ENCODE measurements at places on chromosomes 7 and 10.

DNA sequence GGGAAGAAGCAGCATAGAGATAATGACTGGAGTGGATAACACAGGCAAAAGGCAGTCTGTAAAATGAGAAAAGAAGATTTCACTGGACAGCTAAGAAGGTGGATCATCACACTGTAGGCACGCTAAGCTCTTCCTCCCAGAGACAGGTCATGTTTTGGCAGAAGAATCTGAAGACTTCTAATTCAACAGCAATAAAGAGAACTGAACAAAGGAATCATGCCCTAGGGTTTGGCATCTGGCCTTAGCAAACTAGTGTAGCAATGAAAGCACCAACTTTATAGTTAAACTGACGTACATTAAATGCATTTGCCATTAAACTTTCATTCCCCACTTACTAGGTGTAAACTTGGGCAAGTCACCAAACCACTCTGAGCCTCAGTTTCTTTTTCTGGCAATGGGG is 84.4 kb upstream of the SEM1 start:
- no peak for DNase-seq

GRCh38 chr10:50613150-50613549 is 10.6 kb downstream of the SGMS1 start:
- DNase-seq: no peak

DNA sequence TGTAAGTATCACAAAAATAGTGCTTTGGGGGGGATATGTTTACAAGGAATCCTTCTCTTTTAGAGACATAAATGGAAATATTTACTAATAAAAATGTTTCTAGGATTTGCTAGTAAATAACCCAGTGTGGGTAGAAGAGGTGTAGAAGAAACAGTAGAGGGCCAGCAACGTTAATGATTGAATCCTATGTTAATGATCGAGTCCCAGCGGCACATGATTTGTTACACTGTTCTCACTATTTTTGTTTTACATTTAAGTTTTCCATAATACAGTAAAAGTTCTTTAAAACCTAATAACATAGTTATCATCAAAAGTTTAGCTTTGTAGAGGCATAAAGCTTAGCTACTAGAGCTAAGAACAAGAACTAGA is 66.0 kb downstream of the UBE2H start:
- DNase-seq: no peak

- no peak for DNase-seq
Observed at GRCh38 chr10:13078912-13079775, 20.8 kb upstream of the OPTN start.

- no peak for DNase-seq
Observed at GRCh38 chr10:6819301-6819700, 239.2 kb upstream of the PRKCQ start.

DNA sequence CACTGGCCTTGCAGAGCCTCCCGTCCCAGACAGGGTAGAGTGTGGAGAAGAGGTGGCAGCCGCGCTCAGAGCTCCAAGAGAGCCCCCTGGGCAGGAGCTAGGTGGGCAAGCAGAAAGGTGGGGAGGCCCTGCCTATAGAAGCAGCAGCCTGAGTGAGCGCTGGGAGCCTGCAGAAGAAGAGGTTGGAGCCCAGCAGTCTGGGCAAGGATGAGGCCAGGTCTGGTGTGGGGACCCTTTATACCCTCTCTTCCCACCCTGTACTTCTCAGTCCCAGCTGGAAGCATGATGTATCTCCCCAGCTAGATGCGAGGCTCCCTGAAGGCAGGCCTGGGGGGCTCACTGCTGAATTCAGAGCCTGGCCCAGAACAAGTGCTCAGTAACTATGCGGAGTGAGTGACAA is 44.5 kb upstream of the ZMIZ1 start:
- DNase-seq: no peak

GRCh38 chr10:85362401-85362800 is 1004.2 kb downstream of the GRID1 start:
- no peak for DNase-seq

GRCh38 chr7:2921653-2922347 is 77.7 kb upstream of the GNA12 start:
- no peak for DNase-seq

- no peak for DNase-seq
Observed at GRCh38 chr7:14582010-14582409, 320.5 kb downstream of the DGKB start.

GRCh38 chr10:125164421-125164820 is 4.1 kb upstream of the CTBP2 start:
- no peak for DNase-seq

- no peak for DNase-seq
Observed at GRCh38 chr10:89062861-89063260, 72.3 kb downstream of the FAS start.

DNA sequence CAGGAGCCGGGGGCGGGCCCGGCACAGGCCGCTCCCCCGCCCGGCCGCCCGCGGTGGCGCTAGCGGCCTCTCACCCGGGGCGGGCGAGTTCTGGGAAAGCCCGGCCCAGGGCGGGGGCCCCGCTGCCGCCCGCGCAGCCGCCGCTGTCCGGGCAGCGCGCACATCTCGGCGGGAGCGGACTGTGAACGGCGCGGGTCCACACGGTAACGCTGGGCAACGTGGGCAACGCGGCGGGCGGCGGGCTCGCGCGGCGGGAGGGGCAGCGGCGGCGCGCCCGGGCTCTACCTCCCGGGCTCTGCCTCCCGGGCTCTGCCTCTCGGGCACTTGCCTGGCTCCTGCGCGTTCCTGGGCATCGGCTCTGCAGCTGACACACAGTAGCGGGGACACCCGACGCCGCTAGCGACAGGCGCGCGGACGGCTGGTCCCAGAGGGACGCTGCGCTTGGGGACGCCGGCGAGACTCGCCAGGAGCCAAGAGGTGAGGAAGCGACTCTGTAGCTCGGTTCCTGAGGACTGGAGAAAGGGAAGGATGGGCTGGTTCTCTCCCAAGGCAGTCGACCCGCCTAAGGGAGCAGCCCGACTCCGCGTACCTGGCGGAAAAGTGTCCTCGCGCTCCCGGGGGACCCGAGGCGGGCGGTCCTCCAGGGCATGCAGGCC is at the start of gene PLCE1:
Gene PLCE1 (plus strand): TSS at position 150 of the 656 bp plus-strand sequence. CDS start 37,116 bp downstream, outside the sequence.
- peak; percentile 19 for DNase-seq

DNA sequence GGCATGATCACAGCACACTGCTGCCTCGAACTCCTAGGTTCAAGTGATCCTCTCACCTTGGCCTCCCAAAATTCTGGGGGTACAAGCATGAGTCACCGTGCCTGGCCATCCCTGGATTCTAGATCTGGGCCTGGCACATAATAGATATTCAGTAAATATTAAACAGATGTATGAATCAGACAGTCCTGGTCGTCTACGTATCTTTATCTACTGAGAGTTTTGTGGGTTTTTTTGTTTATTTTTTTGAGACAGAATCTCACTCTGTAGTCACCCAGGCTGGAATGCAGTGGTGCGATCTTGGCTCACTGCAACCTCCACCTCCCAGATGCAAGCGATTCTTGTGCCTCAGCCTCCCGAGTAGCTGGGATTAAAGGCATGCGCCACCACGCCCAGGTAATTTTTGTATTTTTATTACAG is 24.3 kb upstream of the ITGB1 start:
- DNase-seq: peak; percentile 95

DNA sequence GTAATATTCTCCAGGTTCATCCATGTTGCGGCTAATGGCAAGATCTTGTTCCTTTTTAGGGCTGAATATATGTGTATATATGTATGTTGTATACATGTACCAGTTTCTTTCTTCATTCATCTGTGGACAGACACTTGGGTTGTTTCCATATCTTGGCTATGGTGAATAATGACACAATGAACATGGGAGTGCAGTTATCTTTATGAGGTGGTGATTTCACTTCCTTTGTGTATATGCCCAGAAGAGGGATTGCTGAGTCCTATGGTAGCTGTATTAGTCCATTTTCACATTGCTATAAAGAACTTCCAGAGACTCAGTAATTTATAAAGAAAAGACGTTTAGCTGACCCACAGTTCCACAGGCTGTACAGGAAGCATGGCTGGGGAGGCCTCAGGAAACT is 17.1 kb upstream of the TSPAN15 start:
- no peak for DNase-seq

DNA sequence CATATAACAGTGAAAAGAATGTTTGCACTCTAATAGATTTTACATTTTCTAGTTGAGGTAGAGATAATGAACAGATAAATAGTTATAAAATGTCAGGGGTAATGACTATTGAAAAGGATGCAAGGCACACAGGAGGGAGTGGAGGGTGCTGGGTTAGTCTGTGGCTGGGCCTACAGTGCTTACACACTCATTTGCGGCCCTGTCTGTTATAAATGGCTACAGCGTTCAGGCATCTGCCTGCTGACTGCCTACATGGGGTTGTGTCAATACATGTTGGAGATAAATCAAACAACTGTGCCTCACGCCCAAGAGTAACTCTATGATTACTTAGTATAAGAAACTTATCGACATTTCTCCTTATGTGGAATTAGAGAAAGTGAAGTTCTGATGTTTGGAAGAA is 313.3 kb downstream of the ACTR3B start:
- no peak for DNase-seq

- no peak for DNase-seq
Observed at GRCh38 chr10:5285186-5285585, 79.6 kb upstream of the UCN3 start.

- no peak for DNase-seq
Observed at GRCh38 chr10:48683868-48684267, 805 bp upstream of the WDFY4 start.

DNA sequence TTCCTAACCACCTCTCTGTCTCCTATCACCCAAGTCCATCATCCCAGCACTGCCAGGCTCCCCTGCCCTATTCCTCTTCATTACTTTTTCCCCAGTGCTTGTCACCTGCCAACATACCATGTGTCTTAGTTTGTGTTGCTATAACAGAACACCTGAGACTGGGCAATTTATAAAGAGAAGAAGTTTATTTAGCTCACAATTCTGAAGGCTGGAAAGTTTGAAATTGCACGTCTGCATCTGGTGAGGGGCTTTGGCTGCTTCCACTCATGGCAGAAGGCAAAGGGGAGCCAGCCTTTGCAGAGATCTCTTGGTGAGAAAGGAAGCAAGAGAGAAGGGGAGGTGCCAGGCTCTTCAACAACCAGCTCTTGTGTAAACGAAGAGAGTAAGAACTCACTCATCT is 47.3 kb downstream of the DRGX start:
- no peak for DNase-seq

DNA sequence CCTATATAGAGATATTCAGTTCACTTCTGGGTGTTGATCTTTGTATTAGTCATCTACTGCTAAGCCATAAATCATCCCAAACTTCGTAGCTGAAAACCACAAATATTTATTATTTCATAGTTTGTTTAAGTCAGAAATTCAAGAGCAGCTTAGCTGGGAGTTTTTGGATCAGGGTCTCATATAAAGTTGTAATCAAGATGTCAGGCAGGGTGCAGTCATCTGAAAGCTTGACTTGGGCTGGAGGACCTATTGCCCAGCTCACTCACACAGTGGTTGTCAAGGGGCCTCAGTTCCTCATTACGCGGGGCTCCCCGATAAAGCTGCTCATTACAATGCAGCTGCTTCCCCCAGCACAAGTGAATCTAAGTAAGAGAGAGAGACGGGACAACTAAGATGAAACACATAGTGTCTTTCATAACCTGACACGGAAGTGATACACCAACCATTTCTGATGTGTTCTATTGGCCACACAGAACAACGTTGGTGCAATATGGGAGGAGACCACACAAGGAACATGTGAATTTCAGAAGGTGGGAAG is 15.7 kb downstream of the PPP1R3C start:
- DNase-seq: peak; percentile 94

DNA sequence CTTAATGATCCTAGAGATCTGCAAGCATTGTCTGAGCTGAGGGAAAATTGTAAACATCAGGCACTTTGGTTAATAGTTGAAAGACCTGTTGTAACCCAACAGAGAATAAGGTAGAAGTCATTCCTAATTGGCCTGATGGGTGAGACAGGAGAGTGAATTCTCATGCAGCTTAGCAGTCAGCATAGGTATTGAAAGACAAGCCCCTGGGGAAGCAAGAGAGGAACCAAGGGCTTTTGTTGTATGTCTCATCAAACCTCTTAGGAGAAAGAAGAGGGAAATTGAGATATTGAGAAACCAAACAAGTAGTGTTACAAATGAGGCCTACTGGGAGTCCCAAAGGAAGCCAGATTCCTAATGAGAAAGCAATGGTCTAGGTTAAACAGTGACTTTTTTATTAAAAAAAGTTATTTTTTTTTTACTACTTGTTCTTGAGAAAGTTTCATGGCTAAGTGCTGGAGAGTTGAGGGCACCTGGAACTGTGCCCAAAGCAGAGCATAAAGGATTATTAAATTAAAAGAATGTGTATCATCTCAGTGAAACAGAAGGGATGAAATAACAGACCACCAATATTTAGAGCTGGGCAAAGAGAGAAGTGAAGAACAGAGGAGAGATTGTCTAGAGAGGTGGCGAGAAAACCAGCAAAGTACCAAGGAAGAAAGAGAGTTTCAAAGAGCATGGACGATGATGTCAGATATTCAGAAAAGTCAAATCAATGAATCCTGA is 168.9 kb downstream of the CDK14 start:
- no peak for DNase-seq

GRCh38 chr7:151035026-151035717 is 6.9 kb downstream of the ABCB8 start:
- no peak for DNase-seq

DNA sequence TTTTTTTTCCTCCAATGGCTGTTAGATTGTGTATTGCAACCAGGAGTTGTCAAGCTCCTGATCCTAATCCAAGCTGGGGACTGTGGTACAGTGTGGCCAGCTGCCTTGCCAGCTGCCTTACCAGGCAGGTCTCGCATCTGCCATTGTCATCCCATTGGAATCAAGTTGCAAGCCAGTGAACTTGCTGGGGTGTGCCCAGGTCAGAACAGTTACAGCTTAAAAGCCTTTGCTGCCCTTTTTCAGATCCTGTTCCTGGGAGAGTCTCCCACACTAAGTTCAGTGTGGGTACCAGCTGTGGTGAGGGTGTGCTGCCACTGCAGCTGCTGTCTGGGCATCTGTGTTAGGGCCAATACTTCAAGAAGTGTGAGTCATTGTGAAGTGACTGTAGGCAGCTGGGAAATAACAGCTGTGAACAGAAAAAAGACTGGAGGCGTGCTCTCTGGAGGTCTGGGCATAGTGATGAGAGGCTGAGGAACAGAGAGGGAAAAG is 72.8 kb downstream of the CCNY start:
- peak; percentile 90 for DNase-seq

- peak; percentile 3 for DNase-seq
Observed at GRCh38 chr10:95728526-95728925, 27.4 kb upstream of the ENTPD1 start.

- DNase-seq: peak; percentile 90
Observed at GRCh38 chr7:28041508-28042314, 138.9 kb downstream of the JAZF1 start.

GRCh38 chr10:77899690-77900089 is 26.9 kb downstream of the DLG5 start:
- DNase-seq: no peak
